NCI-H1048 (cell line): ENCODE measurements at places on chromosomes 5 and 9.

DNA sequence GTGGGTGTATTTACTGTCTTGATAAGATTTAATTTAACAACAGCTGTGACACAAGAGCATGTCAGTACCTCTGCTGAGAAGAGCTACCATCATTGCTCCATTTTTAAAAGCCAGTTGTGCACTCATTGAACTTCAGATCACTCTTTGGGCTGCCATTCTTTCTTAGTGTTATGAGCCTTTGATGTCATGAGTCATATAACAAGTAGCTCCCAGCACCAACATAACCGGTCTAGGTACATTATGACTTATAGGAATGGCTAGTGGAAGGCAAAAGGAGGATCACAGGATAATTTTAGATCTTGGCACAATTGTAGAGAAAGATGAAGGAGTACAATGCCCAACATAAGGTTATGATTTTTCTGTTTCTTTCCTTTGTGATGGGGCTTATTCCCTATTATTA is 170.8 kb upstream of the FBN2 start:
- DNase-seq, result no peak

- DNase-seq, result no peak
These were observed 457.0 kb downstream of the SPATA31D1 start for GRCh38 chr9:82445556-82445955.

GRCh38 chr5:146796144-146796543 is 82.4 kb downstream of the PPP2R2B start:
- no peak for DNase-seq

DNA sequence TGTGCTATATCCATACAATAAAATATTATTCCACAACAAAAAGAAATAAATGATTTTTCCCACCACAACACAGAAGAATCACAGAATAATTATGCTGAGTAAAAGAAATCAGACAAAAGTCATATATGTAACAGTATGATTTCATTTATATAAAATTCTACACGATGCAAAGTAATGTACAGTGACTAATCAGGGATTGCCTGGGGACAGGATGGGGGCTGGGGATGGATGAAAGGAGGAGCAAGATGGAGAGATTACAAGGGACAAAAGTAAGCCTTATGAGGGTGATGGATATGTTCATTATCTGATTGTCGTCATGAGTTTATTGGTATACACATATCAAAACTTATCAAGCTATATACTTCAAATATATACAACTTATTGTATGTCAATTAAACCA is 154.0 kb downstream of the FBN2 start:
- DNase-seq, result no peak

- no peak for DNase-seq
These were observed 100.7 kb downstream of the ZNF462 start for GRCh38 chr9:106963684-106964083.

DNA sequence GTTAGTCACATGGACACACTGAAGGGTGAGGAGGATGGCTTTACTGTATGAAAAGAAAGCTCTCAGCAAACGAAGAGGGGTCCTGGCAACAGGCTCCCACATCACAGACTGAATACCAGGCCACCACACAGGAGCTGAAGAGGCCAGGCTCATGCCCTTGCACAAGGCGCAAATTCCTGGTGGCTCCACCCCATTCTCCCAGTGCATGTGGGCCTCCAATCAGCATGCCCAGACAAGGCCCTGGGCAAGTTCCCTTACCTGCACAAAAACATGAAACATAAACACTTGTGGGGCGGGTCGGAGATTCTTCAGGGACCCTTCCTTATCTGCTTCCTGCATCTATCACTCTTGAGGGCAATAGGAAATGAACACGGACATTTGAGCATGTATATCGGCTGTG is 935.8 kb upstream of the EDIL3 start:
- DNase-seq, result no peak

DNA sequence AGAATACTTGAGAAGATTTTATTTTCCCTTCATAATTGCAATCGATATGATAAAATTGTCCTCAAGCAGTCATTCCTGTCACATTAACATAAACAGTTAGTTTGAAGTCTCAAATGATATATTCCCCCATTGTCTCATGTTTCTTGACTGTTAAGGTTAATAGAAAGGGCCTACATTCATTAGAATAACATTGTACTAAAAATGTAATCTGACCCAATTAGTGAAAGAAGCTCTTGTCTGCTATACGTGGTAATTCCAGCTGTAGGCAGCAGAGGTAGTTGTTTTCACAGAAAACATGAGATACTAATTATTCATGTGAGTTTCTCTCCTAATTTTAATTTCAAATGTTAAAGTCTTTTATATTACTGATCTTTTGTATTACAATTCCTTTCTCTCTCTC is 25.9 kb upstream of the AP3B1 start:
- no peak for DNase-seq

DNA sequence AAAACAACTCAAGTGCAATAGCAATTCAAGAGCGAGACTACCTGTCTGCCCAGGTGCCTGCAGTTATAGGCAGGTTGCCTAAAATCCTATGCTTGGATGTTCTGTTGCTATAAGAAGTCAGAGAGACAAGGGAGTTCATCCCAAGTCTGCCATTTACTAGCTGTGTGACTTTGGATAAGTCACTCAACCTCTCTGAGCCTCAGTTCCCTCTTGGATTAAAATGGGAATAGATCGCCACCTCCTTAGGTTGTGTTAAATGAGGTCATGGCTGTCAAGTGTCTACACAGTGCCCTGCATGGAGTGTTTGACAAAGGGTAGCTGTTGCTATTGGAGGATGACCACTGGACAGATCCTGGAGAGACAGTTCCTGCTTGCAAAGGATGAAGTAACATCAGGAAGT is 1.3 kb upstream of the ZBTB34 start:
- DNase-seq, result no peak

DNA sequence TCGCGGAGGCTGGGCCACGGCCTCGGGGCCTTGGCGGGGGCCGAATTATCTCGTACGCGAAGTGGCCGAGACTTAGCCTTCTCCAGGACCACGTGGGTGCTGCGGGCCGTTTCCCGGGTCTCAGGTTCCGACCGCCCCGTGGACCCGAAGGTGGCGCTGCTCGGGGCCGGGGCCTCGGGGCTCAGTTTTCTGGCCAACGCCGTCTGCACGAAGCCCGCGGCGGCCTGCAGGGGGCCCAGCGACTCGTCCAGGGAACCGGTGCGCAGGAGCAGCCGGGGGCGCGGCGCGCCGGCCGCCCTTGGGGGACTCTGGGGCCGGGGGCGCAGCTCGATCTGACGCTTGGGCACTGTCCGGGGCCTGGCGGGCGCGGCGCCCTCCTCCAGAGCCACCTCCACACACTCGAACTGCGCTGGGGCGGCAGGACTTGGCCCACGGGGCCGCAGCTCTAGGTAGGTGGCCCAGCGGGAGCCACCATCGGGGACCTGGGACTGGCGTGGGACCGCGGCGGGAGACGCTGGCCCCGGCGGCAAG is 716 bp downstream of the PROB1 start:
- no peak for DNase-seq

DNA sequence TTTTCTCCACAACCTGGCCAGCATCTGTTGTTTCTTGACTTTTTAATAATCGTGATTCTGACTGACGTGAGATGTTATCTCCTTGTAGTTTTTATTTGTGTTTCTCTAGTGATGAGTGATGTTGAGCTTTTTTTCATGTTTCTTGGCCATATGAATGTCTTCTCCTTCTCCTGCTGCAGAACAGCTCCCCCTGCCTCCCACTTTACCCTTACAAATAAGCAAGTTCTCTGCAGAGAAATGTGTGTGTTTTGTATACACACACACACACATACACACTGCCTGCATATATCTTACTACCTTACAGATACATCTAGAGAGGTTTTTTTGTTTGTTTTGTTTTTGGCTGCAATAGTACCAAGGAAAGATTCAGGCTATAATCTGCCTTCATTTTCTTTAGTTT is 88.7 kb upstream of the PHF24 start:
- no peak for DNase-seq

DNA sequence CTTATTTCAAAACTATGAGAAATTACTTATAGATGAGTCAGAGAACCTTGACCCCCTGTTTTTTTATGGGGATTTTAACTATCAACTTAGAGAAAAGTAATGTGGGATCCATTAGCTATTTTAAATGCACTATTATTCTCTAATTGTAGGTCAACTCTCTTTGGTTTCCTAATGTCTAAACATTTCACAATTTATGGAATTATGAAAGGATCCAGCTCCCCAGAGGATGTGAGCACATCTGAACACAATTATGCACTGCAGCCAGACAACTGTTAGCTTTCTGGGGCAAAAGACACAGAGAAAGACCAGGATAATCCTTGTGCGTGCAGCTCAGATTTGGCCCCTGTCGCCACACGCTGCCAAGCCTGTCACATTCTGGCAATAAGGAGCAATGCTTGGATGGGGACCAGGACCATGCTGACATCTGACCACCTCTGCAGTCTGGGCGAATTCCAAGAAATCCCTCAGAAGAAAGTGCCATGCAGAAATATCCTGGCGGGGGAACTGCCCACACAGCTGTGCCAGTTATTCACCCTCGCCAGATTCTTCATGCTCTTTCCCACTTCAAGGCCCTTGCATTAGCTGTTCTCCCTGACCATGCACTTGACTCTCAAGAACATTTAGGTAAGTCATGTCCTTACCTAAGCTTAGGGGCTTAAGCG is 22.2 kb upstream of the CMBL start:
- no peak for DNase-seq

GRCh38 chr5:11780641-11781345 is 123.5 kb downstream of the CTNND2 start:
- no peak for DNase-seq

DNA sequence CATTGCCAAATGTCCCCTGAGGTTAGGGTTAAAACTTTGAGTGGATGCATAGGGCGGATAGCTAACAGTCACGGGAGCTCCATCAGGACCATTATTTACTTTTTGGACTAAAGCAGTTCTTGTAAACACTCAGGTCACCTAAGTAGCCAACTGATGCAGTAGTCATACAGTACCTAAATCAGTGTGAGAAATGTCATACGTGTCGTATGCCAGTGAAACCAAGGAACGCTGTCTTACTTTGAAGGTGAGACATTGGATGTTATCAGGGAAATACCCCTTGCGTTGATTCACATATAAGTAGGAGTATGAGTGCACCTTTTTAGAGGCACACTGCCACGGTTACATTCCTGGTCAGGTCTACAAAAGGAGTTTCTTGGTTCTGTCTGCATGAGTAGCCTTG is 101.9 kb downstream of the LNPEP start:
- no peak for DNase-seq

- no peak for DNase-seq
These were observed 424.0 kb upstream of the BRINP1 start for GRCh38 chr9:119793218-119793617.

GRCh38 chr9:75372499-75373268 is 284.4 kb downstream of the OSTF1 start:
- no peak for DNase-seq

GRCh38 chr9:19252885-19253219 is 22.4 kb downstream of the DENND4C start:
- no peak for DNase-seq

DNA sequence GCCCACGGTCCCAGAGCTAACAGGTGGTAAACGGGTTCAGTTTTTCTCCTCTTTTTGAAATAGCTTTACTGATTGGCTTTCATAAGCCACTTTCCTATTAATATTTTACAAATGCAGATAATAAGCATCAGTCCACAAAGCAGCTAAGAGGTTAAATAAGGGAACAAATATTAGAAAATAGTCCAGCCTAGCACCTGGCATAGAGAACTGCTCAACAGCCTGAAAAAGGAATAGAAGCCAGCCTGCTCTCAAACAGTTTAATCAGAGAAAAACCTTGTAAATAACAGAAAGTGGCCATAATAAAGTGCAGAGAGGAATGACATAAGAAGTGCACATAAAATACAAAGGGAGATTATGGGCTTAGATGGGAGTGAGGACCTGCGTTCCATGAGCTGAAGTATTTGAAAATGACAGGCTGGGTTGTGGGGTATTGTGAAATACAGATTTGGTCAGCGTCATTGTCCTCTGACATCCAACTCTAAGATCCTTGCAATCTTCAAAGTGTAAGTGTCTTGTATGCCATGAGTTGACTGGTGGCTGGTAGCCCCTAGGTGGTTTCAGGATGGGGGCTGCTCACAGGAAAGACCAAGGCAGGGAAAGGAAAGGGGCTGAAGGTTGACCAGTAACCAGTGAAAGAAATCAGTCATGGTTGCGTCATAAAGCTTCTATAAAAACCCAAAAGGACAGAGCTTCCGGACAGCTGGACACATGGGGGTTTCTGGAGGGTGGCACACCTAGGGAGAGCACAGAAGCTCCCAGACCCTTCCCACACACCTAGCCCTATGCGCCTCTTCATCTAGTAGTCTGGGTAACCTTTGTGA is 32.4 kb downstream of the MYO10 start:
- no peak for DNase-seq

DNA sequence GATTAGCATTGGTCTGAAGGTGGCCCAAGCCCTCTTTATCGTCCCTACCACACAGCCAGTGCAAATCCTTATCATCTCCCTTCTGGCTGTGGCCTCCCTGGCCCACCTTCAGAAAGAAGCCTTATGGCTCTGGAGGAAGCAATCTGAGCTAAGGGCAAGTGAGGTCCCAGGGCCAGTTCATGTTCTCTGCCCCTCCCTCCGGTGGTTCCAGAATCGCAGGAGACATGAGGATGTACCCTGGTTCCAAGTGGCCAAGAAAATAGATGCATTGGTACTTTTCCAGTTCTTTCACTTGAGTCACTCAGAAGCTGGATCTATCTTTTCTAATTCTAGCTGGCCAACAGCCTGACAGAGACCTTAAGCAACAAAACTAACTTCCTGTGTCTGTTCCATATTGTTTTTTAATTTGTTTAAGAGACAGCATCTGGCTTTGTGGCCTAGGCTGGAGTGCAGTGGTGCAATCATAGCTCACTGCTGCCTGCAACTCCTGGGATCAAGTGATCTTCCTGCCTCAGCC is 60.7 kb downstream of the LHFPL2 start:
- DNase-seq, result no peak
